ENCODE measurements at places on chromosomes 7 and 10. TPM values are rescaled to one million over a fixed set of nuclear protein-coding genes. Genes with fewer than 3 reads are reported as not detected.
A peak's percentile ranks its signal among the peaks of the same experiment; 100 is the strongest.

Gene TAF5
- polyA plus RNA-seq, result 4.5 TPM

Gene MICALL2
- polyA plus RNA-seq, result 4.3 TPM

Gene PDK4
- 9.9 TPM for polyA plus RNA-seq

Gene TMEM270
- polyA plus RNA-seq, result not detected

- DNase-seq, result no peak
Measured at GRCh38 chr10:31011017-31011664, 20.5 kb downstream of the ZNF438 start.

- no peak for DNase-seq
Measured at GRCh38 chr7:1707756-1708595, 37.9 kb downstream of the ELFN1 start.

- no peak for DNase-seq
Measured at GRCh38 chr10:84660450-84661159, 332.2 kb downstream of the CCSER2 start.

DNA sequence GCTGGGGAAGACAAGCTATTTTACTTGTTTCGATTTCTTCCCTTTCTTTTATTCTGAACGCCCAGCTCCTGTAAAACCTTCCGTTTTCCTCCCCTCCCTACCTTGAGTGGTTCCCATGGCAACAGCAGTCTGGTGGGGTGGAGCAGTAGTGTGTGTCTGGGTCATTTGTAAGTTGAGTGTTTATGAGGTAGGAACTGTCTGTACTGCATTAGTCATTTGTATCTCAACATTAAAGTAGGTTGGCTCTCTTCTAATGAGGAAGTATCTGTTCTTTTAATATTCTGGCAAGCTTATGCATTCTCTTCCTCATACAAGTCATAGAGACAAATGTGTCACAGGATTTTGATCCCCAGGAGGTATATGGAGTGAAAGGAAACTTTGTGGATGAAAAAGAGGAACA, 85.3 kb upstream of the CCDC6 start:
- no peak for DNase-seq

- DNase-seq, result no peak
Measured at GRCh38 chr10:8485032-8485431, 430.5 kb downstream of the GATA3 start.

GRCh38 chr7:3191548-3191947, 109.5 kb upstream of the SDK1 start:
- no peak for DNase-seq

GRCh38 chr10:97922022-97922758, 72.5 kb downstream of the GOLGA7B start:
- DNase-seq, result no peak

GRCh38 chr10:122287570-122287969, 16.5 kb downstream of the BTBD16 start:
- DNase-seq, result peak; percentile 61

DNA sequence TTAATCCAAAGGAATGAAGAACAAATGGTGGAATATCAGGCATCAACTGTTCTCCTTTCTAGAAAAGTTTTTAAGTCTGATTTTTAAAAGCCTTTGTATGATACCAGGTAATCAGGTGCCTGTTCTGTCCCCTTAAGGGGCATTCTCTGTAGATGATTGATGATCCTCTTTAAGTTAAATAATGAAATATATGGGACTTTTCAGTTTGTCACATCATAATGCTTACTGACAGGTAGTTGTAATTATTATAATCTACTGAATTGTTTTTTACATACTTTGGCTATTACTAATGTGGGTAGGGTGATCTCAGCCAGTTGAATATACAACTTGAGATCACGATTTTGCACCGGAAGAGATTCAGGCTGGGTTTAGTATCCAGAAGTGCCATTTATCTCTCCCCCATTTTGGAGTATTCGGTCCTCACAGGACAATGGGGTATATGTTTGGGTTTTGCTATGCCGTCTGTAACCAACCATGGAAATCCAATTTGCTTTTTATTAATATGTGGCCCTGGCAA, 330.2 kb downstream of the BICC1 start:
- DNase-seq, result no peak

DNA sequence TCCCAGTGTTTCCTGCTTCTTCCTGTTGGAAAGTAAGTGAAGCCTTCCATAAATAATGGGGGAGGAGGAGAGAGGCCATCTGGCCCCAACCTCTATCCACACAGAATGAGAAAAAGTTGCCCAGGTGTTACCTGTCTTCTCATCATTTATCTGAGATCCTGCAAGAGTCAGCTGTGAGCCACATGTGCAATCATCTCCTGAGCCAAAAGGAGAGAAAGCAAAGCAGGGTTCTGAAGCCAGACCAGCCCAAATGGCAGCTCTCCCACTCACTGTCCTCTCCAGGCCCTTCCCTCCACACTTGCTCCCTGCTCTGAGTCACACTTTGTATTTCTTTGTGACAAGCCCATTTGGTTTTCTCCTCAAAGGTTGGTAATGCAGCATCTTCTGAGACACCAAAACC, 65.9 kb downstream of the FAM204A start:
- no peak for DNase-seq

DNA sequence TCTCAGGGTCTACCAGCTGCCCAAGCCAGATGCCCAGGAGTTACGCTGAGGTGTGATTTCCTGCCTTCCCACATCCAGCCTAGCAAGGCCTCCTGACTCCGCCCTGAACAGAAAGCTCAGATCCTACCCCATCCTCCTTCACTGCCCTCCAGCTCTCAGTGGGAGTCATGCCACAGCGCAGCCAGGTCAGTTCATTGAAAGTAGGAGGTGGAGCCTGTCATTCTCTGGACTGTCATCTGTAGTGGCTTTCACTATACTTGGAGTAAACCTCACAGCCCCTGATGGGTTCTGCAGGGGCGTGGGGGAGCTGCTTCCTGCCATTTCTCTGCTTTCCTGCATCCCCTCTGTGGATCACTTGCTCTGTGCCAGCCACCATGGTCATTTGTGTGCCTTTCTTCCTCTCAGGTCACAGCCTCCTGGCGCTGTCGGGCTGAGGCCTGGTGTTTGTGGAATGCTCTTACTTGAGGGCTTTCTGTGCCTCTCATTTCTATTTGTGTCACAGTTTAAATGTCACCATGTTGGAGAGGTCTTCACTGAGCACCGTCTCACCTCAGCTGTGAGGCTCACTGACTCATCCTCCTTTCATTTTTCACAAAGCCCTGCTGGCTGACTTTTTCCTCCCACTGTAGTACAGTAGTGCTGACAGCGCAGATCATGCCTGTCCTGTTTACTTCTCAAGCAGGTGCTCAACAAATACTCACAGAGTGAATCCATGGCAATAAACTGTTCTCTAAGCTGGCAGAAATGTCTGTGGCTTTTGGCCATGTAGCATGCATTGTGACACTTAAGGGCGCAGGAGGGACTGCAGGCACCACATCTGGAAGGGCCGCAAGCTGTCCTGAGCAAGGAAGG, 61.0 kb upstream of the TMEM248 start:
- no peak for DNase-seq

GRCh38 chr10:7230951-7231350, 179.9 kb downstream of the SFMBT2 start:
- no peak for DNase-seq

DNA sequence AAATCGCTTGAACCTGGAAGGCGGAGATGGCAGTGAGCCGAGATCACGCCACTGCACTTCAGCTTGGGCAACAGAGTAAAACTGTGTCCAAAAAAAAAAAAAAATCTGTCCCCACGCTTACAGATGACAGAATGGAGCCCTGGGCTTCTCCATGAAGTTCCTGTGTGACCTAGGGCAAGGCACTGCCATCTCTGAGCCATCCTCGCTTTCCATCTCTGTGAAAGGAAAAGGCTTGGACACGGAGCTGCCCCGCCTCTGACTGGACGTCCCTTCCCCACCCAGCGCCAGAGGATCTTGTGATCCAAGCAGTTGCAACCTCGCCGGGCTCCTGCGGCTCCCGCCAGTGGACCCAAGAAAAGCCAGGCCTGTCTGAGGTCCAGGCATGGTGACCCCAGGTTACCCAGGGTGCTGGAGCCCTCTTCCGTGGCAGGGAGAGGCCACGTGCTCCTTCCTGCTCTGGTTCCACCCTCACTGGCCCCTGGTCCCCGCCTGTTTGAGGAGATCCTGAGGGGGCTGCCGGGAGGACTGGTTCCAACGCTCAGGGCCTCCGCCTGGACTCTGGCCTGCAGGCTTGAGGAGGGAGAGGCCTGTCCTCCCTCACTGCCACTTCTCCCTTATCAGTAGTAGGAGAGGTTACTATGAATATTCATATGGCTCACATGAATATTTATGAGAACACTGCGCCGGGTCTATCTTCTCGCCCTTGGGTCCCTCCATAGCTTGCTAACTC, 25.6 kb upstream of the ELFN1 start:
- DNase-seq, result no peak

GRCh38 chr10:17606547-17607040, 10.6 kb downstream of the HACD1 start:
- no peak for DNase-seq

DNA sequence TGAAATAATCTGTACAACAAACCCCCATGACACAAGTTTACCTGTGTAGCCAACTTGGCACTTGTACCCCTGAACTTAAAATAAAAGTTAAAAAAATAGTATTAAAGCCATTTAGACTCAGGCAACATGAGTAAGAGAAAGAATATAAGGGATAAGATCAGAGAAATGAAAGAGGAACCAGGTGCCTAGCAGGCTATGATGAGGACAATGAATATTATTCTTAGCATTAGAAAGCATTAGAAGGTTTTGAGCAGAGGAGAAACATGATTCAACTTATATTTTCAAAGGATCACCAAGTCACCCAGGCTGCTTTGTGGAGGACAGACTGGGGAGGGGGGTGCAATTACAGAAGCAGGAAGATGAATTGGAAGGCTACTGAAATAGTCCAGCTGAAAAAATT, 48.1 kb upstream of the TES start:
- no peak for DNase-seq

DNA sequence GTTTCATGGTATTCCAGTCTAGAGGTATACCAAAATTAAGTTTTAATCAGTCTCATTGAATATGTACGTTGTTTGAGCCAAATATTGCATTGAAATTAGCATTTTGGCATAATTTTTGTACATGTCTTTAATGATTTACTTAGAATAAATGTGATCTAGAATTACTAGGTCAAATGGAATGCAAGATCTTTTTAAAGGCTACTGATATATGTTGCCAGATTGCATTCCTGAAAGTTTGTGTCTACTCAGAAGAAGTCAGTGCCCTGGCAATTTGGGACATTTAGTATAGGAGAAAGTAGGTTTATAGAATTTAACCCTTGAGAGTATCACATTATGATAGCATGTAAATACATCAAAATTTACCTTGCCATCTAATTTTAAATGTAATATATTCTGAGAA, 32.4 kb downstream of the KMT2E start:
- no peak for DNase-seq

DNA sequence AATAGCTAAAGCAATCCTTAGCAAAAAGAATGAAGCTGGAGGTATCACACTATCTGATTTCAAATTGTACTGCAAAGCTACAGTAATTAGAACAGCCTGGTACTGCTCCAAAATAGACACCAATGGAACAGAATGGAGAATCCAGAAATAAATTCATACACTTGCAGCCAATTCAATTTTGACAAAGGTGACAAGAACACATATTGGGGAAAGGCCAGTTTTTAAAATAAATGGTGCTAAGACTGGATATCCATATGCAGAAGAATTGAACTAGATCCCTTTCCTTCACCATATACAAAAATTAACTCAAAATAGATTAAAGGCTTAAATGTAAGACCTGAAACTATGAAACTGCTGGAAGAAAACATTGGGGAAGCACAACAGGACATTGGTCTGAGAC, 748.5 kb downstream of the DNAJB9 start:
- no peak for DNase-seq

DNA sequence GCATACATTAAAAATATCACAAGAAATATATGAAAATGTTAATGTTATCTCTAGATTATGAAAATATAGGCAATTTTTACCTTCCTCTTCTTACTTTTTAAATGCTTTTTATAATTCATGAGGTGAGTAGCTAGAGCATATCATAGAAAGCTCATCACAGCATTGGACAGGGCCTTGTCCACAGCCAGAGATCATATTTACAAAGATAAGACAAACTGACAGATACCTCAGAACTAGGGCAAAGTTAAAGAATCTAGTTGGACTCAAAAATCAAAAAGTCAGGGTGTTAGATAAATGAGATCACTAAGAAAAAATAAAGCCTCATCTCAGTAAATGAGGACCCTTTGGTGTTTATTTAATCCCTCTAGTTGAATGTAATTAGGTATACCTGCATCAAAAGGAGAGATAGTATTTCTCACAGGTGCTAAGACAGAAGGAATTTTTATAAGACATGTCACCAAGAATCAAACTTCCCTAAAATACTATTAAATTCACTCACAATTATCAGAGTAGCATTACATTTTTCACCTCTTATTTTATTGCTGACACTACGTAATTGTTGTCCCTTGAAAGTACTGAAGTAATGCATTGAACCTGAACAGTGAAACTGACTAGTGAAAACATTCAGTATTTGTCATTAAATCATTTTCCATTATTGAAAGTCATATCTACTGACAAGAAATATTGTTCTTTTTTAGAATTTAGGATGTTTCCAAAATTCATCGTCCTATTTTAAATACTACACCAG, 25.6 kb downstream of the CFAP69 start:
- no peak for DNase-seq

GRCh38 chr7:41760293-41760692, 57.4 kb upstream of the INHBA start:
- DNase-seq, result no peak

All from muscle of arm (tissue), 14 donors.